ENCODE measurements at places on chromosomes 2 and 18. TPM values are rescaled to one million over a fixed set of nuclear protein-coding genes. Genes with fewer than 3 reads are reported as not detected.

Gene TLX2
- total RNA-seq = 4.5 TPM

Gene NTSR2
- total RNA-seq = 0.47 TPM

Gene DNAJC5G
- 57.9 TPM for total RNA-seq

Gene POLR1A
- total RNA-seq = 28.7 TPM

Gene PAIP2B
- total RNA-seq = 3.9 TPM

Gene LDAH
- 19.4 TPM for total RNA-seq

Gene OR6B2
- not detected for total RNA-seq

Gene AKAIN1
- total RNA-seq = not detected

Gene CRYGC
- not detected for total RNA-seq

Gene LIMS2
- 19.3 TPM for total RNA-seq

Gene C2orf72
- 5.3 TPM for total RNA-seq

Gene ALPP
- 0.87 TPM for total RNA-seq

Gene IL1RL1
- total RNA-seq = 5.8 TPM

GRCh38 chr2:80128080-80128479 is 176.5 kb downstream of the LRRTM1 start:
- no peaks in the 10 kb centered on the region for H3K27me3 ChIP-seq
- no peaks in the 10 kb centered on the region for H3K4me1 ChIP-seq
- H3K36me3 ChIP-seq = no peaks in the 10 kb centered on the region

DNA sequence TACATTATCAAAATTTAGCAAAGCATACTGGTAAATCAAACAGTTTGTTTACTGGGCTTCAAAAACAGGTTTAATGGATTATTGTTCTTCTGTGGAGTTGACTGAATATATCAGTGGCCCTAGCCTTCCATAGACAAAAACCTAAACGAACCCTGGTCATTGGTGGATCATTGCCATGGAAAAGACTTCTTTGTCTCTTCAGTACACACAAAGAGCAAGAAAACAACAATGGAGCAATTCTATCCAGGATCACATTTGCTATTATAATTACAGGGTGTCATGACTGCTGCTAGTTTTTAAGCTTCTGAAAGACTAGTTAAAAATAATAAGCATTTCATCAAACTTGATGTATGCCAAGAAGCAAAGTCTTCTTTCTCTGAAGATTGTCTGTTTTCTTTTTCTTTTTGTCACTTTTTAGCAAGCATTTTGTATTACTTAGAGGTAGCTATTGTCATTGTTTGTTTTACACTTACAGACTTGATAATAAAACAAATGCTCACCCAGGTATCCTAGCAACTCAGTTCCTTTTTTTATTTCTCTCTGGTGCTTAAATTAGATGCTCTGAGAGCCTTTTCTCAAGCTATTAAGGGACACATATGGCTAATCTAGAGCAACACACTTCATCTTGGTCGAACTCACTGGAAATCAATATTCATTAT is 1228.7 kb upstream of the DDX18 start:
- no peaks in the 10 kb centered on the region for H3K27me3 ChIP-seq
- no peaks in the 10 kb centered on the region for H3K4me1 ChIP-seq
- H3K36me3 ChIP-seq = no peaks in the 10 kb centered on the region

DNA sequence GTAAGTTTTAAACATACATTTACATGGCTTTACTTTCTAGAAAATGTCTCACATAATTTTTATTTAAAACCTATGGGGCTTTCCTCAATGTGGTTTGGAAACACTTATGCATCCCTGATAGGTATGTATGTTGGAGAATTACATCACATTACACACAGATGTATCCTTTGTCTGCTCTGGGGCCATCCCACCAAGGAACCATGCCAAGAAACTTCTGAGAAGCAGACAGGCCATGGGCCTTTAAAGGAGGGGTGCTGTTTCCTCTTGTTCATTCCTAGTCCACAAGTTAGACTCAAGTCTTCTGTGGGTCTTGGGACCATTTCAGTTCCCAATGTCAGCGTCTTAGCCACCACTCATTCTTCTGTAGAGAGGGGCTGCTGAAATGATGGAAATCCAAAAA is 162.0 kb upstream of the SETBP1 start:
- H3K4me1 ChIP-seq = no peaks in the 10 kb centered on the region
- H3K36me3 ChIP-seq = no peaks in the 10 kb centered on the region
- H3K4me3 ChIP-seq = no peak overlapping the region
- DNase-seq = no peak
- H3K27ac ChIP-seq = no peak overlapping the region

GRCh38 chr2:8582651-8583399 is 99.0 kb upstream of the ID2 start:
- no peaks in the 10 kb centered on the region for H3K36me3 ChIP-seq
- no peak overlapping the region for H3K27ac ChIP-seq
- DNase-seq = peak; percentile 5
- no peak overlapping the region for H3K4me3 ChIP-seq
- H3K4me1 ChIP-seq = no peaks in the 10 kb centered on the region

DNA sequence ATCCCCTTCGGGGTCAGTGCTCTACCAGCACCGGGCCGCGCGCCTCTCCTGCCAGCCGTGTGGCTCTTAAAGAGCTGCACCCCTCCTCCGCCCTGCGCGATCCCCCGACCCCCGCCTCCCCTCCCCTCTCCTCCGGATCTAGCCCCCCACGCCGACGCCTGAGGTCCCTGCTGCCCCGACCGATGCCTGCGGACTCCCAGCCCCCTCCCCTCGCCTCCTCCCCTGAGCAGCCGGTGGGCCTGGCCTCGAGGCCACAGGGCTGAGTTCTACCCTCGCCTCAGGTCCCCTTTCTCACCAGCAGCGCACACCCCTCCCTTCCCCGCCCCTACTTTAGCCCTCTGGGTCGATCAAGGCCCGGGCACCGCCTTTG is 5.8 kb upstream of the SIX3 start:
- H3K36me3 ChIP-seq = no peaks in the 10 kb centered on the region
- H3K4me3 ChIP-seq = no peak overlapping the region
- H3K27me3 ChIP-seq = peaks cover 5% of the 10 kb centered on the region
- peaks cover 14% of the 10 kb centered on the region for H3K4me1 ChIP-seq
- no peak for DNase-seq
- no peak overlapping the region for H3K27ac ChIP-seq

DNA sequence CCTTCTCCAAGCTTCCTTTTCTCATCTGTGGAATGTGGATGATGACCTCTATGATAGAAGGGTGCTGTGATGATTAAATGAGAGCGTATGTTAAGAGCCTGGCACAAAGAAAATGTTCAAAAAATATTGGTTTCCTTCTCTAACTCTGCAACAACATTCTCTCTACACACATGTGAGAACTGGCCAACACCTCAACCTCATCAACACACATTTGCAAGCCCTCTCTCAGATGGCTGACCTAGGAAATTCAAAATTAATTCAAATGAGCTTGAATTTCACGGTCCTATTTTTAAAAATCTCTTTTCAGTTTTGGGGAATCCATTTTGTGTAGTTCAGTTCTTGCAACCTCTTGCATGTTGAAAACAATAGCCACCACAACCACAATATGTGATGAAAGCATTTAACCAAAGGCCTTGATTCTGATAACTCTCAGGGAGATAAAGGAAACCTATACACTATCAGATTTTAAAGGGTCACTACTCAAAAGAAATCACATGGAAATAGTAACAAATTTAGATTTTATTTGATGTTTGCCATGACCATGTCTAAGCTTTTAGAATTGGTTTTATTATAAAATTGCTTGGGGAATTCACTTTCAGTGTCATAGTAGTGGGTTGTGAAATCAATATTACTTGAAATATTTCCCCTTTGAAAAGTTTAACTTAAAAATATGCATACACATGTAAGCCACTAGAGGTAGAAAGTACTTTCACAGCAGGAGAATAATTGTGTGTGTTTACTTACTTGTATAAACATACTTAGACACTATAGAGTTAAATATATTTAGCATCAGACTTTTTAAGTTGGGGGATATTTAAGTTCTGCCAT is 16.6 kb upstream of the NABP1 start:
- no peaks in the 10 kb centered on the region for H3K36me3 ChIP-seq
- DNase-seq = no peak
- no peak overlapping the region for H3K4me3 ChIP-seq
- H3K27ac ChIP-seq = no peak overlapping the region
- no peaks in the 10 kb centered on the region for H3K27me3 ChIP-seq

DNA sequence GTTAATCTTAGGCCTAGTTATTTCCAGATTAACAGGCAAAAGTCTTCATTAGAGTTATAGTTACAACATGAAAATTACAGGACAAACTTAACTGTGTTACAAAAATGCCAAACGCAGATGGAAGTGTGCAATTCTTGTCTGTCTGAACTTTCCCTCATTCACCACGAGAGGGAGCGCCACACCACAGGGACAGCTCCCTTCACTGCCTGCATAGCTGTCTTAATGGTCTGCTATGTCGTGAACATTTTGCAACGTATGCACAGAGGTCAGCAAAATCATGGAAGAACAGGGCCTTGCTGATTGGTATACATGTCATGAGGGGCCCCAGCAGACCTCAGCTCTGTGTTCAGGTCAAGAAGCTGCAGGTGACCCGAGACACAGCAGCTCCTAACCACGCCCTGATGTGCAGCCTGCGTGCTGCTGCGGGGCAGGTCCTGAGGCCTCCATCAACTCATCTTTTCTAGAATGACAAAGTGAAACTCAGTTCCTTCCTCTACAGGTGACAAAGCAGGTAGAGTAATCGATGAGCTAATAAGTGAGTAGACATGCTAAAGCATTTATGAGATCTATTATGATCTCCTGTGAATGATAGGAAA is 78.8 kb upstream of the ATP8B1 start:
- H3K4me1 ChIP-seq = no peaks in the 10 kb centered on the region
- H3K27ac ChIP-seq = no peak overlapping the region
- no peaks in the 10 kb centered on the region for H3K36me3 ChIP-seq
- no peaks in the 10 kb centered on the region for H3K27me3 ChIP-seq
- peak; percentile 76 for DNase-seq

DNA sequence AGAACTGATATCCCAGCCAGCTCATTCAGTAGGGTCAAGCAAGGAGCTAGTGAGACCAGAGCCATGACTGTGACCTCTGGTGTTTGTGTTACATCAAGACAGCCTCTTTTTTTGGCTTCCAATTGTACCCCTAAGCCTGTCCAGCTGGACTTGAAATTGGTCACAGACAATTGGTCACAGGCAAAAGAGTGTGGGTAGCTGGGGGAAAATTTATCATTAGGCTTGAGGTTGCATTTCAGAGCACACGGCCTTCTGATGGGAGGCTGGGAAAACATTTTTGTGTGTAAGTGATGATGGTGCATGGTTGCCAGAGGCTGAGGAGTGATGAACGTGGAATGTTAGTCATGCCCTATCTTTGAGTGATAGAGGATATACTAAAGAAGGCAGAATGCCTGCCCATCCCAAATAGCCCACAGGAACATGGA is 285.1 kb upstream of the SLC14A2 start:
- no peaks in the 10 kb centered on the region for H3K27me3 ChIP-seq
- DNase-seq = no peak
- no peak overlapping the region for H3K4me3 ChIP-seq
- H3K27ac ChIP-seq = no peak overlapping the region

DNA sequence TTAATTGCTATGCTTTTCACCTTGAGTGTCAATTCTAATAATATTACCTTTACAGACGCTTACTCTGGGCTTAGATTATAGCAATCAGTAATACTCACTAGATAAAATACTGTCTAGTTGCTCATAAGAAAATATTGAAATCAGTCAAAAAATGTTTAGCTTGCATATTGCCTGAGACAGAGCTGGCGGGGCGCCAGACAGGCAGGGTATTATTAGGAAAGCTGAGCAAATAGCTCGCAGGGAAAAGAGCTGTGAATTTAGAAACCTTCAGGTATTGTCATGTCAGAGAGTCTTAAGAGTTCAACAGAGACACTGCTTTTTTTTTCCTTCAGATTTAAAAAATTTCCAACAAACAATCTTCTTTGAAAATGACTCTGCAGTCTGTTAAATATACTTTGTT is 118.4 kb downstream of the MEIS1 start:
- H3K4me1 ChIP-seq = no peaks in the 10 kb centered on the region
- H3K36me3 ChIP-seq = no peaks in the 10 kb centered on the region
- H3K4me3 ChIP-seq = no peak overlapping the region
- peak; percentile 43 for DNase-seq
- H3K27me3 ChIP-seq = no peaks in the 10 kb centered on the region

- DNase-seq = no peak
- H3K4me1 ChIP-seq = peaks cover 5% of the 10 kb centered on the region
- no peak overlapping the region for H3K4me3 ChIP-seq
- H3K36me3 ChIP-seq = no peaks in the 10 kb centered on the region
These were observed 38.9 kb upstream of the RALBP1 start for GRCh38 chr18:9436206-9436929.

DNA sequence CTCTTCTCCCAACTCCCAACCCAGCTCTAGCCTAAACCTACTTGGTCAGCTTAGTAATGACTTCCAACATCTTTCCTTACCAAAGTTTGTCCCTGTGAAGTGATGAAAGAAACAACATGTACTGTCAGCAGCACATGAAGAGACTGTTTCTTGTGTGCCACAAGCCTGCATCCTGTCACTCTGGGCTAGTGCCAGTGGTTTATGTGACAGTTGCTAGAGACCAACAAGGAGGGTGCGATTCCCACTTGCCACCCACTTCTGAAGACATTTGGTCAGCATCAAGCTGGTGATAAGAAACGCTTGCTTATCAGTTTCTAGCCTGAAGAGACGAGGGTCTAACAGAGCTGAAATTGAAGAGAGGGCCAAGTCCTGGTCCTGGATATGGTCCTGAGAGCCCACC is 132.6 kb downstream of the COL4A4 start:
- DNase-seq = no peak
- H3K27ac ChIP-seq = no peak overlapping the region
- no peaks in the 10 kb centered on the region for H3K36me3 ChIP-seq
- H3K4me3 ChIP-seq = no peak overlapping the region

DNA sequence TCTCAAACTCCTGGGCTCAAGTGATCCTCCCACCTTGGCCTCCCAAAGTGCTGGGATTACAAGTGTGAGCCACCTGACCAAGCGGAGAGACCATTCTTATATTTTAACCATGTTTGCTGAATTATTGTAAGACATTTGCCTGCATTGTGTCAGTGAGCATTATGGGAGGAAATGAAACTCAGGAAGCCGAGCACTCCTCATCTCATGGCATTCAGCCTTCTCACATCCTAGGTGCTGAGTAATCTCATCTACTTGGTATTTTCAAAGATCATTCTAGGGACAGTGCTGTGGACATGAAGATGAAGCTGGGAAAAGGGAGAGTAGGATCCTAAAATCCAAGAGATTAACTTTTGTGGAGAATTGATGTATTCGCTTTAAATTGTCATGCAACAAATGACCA is 66.1 kb downstream of the NAPG start:
- H3K36me3 ChIP-seq = no peaks in the 10 kb centered on the region
- no peak overlapping the region for H3K4me3 ChIP-seq
- no peaks in the 10 kb centered on the region for H3K4me1 ChIP-seq
- H3K27ac ChIP-seq = no peak overlapping the region

DNA sequence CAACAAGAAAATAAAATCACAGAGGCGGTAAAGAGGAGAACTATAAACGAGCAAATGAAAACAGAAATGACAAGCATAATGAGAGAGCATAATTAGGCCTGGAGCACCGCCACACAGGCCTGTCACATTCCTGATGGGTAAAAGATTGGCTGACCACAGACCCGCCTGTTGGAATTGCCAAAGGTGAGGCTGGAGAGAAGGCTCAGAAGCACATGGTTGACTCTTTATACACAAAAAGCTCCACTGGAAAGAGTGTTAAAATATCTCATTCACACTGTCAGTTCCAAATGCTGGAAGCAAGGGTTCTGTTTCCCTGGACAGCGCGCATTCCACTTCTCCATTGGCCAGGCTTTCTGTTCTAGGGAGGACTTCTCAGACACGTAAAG is 5.9 kb upstream of the LGALSL start:
- H3K27me3 ChIP-seq = no peaks in the 10 kb centered on the region
- H3K4me1 ChIP-seq = peaks cover 4% of the 10 kb centered on the region
- H3K36me3 ChIP-seq = no peaks in the 10 kb centered on the region
- H3K27ac ChIP-seq = no peak overlapping the region
- DNase-seq = no peak
- no peak overlapping the region for H3K4me3 ChIP-seq
